ENCODE measurements at places on chromosomes 1 and 21. TPM values are rescaled to one million over a fixed set of nuclear protein-coding genes. Genes with fewer than 3 reads are reported as not detected.

DNA sequence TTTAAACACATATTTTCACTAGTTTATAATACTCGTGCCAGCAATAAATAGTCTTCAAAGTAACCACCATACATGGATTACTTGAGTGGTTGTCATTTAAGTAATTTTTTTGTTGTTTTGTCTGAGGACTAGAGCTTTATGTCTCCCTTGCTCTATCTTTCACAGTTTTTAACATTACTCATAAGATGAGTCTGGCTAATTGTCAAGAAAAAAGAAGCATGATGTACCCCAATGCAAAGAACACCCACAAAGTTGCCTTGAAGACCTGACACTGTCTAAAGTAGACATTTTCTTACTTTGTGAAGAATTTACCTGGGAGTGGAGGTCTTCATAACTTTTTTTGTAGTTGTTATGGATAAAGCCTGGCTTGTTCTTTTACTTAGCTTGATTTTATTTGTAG, 210.4 kb upstream of the BRINP3 start:
- no peaks in the 10 kb centered on the region for H3K27me3 ChIP-seq
- no peaks in the 10 kb centered on the region for H3K4me1 ChIP-seq
- DNase-seq = no peak

- H3K4me1 ChIP-seq = peaks cover 38% of the 10 kb centered on the region
- H3K27me3 ChIP-seq = no peaks in the 10 kb centered on the region
- no peak for DNase-seq
These were observed 41.6 kb upstream of the GUCA2A start for GRCh38 chr1:42206164-42206563.

DNA sequence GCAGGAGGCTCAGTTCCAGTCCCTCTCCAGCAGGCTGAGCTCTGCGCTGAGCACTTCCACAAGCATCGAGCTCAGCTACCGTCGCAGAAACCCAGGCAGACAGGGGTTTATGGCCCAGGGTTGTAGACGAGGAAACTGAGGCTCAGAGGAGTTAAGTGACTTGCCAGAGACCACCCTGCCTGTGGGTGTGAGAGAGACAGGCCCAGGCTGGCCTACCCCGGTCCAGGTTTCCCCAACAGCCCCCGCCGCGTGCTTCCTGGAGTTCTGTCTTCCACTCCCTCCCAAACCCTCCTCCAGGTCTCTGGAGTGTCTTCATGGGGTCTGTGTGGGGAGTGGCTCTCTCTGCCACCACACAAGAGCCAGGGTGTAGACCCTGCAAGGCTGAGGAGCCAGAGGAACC, 615.9 kb downstream of the PTPRU start:
- DNase-seq = no peak
- H3K36me3 ChIP-seq = no peaks in the 10 kb centered on the region
- H3K27me3 ChIP-seq = peaks cover 44% of the 10 kb centered on the region
- no peaks in the 10 kb centered on the region for H3K4me1 ChIP-seq

DNA sequence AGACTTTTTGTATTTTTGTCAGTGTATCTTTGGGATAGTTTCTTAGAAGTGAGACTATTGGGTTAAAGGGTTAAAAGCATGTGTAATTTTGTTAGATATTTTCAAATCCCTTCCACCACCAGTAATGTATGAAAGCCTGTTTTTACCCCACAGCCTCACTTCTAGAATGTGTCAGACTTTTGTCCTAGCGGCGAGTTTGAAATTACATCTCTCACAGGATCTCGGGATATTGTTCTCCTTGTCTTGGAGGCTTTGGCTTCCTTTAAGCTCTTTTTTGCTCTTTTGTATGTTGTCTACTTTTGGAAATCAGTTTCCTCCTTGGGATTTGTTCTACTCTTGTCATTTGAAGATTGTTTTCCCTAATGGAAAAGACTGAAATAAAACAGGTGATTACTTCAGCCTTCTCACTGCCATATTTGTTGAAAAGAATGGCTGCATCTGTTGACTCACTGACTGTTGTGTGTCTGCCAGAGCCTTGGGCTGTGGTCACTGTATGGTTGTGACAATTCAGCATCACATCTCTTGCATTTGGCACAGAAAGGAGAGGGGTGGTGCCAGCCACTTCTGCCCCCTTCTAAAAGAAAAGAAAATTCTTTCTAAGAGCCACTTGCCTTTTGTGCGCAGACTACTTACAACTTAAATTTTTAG, 22.6 kb downstream of the ST3GAL3 start:
- H3K27ac ChIP-seq = no peak overlapping the region
- no peaks in the 10 kb centered on the region for H3K4me1 ChIP-seq
- H3K4me3 ChIP-seq = no peak overlapping the region
- H3K36me3 ChIP-seq = peaks cover 4% of the 10 kb centered on the region

- H3K27ac ChIP-seq = no peak overlapping the region
- no peak overlapping the region for H3K4me3 ChIP-seq
- H3K36me3 ChIP-seq = no peaks in the 10 kb centered on the region
These were observed 61.9 kb downstream of the GPATCH2 start for GRCh38 chr1:217569021-217569420.

GRCh38 chr1:228405200-228405978, 1.2 kb downstream of the TRIM11 start:
- H3K27ac ChIP-seq = no peak overlapping the region
- H3K27me3 ChIP-seq = no peaks in the 10 kb centered on the region
- no peaks in the 10 kb centered on the region for H3K36me3 ChIP-seq
- DNase-seq = no peak
- H3K4me3 ChIP-seq = peak overlapping the region; percentile 96

GRCh38 chr1:22877112-22877915, 95.4 kb downstream of the LACTBL1 start:
- no peak for DNase-seq
- H3K36me3 ChIP-seq = no peaks in the 10 kb centered on the region
- H3K27me3 ChIP-seq = peaks cover 5% of the 10 kb centered on the region
- no peak overlapping the region for H3K4me3 ChIP-seq
- no peak overlapping the region for H3K27ac ChIP-seq
- H3K4me1 ChIP-seq = no peaks in the 10 kb centered on the region

DNA sequence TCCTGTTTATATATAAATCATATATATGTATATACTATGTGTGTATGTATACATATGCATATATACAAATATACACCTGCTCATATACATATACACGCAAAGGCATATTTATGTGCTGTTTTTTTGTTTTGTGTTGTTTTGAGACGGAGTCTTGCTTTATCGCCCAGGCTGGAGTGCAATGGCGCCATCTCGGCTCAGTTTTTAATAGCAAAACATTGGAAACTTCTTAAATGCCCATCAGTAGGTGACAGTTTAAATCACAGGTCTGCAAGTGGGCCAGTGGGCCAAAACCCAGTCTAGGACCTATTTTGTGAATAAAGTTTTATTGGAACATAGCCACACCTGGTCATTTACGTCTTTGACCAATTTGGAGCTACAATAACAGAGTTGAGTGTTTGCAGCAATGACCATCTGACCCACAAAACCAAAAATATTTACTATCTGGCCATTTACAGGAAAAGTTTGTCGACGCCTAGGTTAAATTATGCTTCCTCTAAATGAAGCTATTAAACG, 132.3 kb downstream of the TOMM20 start:
- H3K27ac ChIP-seq = peak overlapping the region; percentile 87
- H3K36me3 ChIP-seq = no peaks in the 10 kb centered on the region
- H3K4me3 ChIP-seq = no peak overlapping the region
- peaks cover 21% of the 10 kb centered on the region for H3K4me1 ChIP-seq
- DNase-seq = no peak

DNA sequence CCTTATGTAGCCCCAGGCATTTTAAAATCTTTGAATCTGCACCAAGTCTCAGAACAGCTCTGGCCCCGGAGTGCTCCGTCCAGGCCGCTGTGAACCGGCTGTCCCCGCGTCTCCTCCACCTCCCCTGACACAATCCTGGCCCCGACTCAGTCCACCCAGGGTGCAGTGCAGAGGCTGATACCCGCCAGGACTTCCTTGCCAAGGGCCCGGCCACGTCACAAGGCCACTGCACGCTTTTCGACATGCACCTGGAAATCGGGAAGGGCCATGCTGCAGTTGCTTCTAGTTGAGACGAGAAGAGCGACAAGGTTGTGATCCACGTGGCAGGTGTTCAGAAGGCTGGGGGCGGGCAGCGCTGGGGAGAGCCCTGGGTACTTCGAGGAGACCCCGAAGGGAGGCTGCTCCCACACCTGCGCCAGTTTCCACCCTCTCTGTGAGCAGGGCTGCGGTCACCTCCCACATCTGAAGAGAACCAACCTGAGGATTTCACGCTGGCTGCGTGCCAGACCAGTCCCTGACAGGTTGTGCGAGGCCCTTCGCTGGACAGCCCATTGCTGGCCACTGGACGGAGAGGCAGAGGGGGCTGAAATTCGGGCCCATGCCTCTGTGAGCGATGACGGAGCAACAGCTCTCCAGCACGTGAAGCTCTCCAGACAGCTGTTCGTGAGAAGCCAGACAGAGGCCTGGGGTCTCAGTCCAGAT, 6.7 kb downstream of the VWA1 start:
- H3K27ac ChIP-seq = no peak overlapping the region
- H3K27me3 ChIP-seq = no peaks in the 10 kb centered on the region
- H3K4me1 ChIP-seq = peaks cover 14% of the 10 kb centered on the region
- H3K36me3 ChIP-seq = no peaks in the 10 kb centered on the region

GRCh38 chr1:76949503-76949902, 82.2 kb downstream of the ST6GALNAC5 start:
- no peaks in the 10 kb centered on the region for H3K27me3 ChIP-seq
- H3K36me3 ChIP-seq = no peaks in the 10 kb centered on the region
- no peak for DNase-seq
- H3K27ac ChIP-seq = no peak overlapping the region
- H3K4me1 ChIP-seq = no peaks in the 10 kb centered on the region

DNA sequence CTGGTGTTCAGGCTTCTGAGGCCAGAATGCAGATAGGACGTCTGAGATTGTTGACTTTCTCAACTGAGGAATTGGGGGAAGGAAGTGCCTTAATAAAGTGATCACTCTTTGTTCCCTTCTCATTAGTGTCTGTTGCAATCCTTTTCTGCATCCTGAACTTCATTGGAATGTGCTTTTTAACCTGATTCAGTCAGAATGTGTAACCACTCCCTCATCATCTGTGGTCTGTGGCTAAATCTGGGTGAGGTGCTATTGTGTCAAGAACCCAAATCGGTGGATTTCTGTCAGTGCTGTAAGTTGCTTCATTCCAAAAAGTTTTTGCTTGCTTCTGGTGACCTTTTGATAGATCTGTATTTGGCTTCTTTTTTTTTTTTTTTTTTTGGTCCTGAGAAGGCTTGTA, 38.2 kb downstream of the ARID1A start:
- no peak for DNase-seq
- H3K4me1 ChIP-seq = peaks cover 59% of the 10 kb centered on the region
- H3K4me3 ChIP-seq = no peak overlapping the region
- no peaks in the 10 kb centered on the region for H3K27me3 ChIP-seq

- H3K36me3 ChIP-seq = peaks cover 61% of the 10 kb centered on the region
- H3K27me3 ChIP-seq = no peaks in the 10 kb centered on the region
- peaks cover 66% of the 10 kb centered on the region for H3K4me1 ChIP-seq
- H3K27ac ChIP-seq = peak overlapping the region; percentile 75
These were observed 92.9 kb upstream of the TTC39A start for GRCh38 chr1:51423073-51423821.

GRCh38 chr1:232574077-232574476, 55.9 kb downstream of the SIPA1L2 start:
- H3K4me1 ChIP-seq = peaks cover 62% of the 10 kb centered on the region
- peak overlapping the region; percentile 70 for H3K27ac ChIP-seq
- H3K27me3 ChIP-seq = no peaks in the 10 kb centered on the region
- H3K4me3 ChIP-seq = no peak overlapping the region
- DNase-seq = no peak

DNA sequence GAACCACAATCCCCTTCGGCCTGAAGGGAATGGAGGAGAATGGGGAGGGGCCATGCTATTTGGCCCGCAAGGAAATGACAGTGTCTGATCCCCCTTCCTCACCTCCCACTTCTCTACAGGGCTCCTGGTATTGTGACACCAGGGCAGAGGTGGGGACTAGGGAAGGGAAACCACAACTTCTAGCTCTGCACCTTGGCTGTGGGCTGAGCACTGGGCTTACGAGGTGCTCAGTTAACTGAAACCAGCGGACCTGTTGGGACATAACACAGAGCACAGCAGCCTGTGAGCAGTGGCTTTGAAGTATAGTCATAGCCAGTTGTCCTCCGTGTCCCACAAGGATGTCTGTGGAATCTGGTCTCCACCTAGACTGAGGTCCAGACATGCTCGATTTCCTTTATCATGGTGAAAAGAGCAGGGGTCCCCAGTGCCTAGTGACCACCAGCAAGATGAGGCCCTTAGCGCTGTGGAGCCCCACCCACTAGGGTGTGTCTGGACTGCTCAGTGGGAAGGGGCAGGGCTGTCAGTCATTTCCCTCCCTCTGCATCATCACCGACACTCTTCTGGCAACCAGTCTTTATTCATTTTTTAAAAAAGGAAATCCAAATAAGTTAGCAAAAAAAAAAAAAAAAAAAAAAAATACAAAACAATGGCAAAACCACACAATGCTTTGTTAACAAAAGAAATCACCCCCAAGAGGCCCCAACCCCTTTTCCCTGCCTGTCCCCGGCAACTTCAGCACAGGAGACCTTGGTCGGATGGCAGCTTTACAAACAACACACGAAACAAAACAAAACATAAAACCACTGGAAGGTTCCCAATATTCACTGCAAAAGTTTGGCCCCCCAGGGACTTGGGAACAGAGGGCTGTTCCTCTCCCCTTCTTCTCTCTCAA, 3.0 kb downstream of the MYOG start:
- H3K4me1 ChIP-seq = peaks cover 13% of the 10 kb centered on the region
- H3K27ac ChIP-seq = peak overlapping the region; percentile 60
- no peak overlapping the region for H3K4me3 ChIP-seq
- no peaks in the 10 kb centered on the region for H3K36me3 ChIP-seq

GRCh38 chr1:46991083-46991923, 32.2 kb upstream of the CYP4X1 start:
- H3K4me3 ChIP-seq = no peak overlapping the region
- no peaks in the 10 kb centered on the region for H3K27me3 ChIP-seq
- H3K36me3 ChIP-seq = no peaks in the 10 kb centered on the region
- DNase-seq = no peak

DNA sequence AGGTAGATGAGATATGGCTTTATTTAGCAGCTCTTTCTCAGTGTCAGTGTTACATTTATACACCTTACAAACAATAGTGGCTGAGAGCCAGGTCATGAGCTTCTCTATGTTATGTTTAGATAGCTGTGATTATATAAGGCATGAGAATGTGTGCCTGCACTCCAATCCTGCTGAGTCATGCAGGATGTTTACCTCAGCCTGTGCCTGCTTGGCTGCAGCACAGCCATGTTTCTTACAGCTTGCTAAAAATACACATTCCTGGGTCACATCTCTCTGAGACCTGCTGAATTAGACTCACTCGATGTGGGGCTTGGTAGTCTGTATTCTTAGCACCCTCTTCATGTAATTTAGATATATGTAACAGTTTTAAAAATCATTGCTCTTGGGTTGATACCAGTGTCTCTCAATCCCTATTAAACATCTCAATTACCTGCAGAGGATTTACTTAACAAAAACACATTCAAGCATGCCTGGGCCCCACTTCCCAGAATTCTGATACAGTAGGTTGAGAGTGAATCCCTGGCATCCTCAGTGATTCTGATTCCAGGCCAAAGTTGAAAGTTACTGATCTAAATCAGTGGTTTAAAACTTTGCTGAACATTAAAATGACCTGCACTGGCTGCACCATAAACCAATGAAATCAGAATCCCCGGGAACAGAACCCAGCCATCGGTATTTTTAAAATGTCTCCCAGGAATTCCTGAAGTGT, 107.5 kb downstream of the GDAP2 start:
- H3K4me1 ChIP-seq = no peaks in the 10 kb centered on the region
- no peaks in the 10 kb centered on the region for H3K27me3 ChIP-seq
- no peaks in the 10 kb centered on the region for H3K36me3 ChIP-seq
- DNase-seq = peak; percentile 50

Gene C1orf105
- total RNA-seq = 28.5 TPM

Gene PM20D1
- 0.28 TPM for total RNA-seq

Gene FCER1G
- 65.8 TPM for total RNA-seq

Gene TGFB2
- total RNA-seq = 21.2 TPM

Gene LCE1A
- not detected for total RNA-seq
